Astrocyte (in vitro differentiated cells and primary cell): ENCODE measurements at places on chromosomes 7 and 10.
A peak's percentile ranks its signal among the peaks of the same experiment; 100 is the strongest.

GRCh38 chr10:63769367-63769766 lies 248.2 kb downstream of the REEP3 start:
- no peak for DNase-seq

DNA sequence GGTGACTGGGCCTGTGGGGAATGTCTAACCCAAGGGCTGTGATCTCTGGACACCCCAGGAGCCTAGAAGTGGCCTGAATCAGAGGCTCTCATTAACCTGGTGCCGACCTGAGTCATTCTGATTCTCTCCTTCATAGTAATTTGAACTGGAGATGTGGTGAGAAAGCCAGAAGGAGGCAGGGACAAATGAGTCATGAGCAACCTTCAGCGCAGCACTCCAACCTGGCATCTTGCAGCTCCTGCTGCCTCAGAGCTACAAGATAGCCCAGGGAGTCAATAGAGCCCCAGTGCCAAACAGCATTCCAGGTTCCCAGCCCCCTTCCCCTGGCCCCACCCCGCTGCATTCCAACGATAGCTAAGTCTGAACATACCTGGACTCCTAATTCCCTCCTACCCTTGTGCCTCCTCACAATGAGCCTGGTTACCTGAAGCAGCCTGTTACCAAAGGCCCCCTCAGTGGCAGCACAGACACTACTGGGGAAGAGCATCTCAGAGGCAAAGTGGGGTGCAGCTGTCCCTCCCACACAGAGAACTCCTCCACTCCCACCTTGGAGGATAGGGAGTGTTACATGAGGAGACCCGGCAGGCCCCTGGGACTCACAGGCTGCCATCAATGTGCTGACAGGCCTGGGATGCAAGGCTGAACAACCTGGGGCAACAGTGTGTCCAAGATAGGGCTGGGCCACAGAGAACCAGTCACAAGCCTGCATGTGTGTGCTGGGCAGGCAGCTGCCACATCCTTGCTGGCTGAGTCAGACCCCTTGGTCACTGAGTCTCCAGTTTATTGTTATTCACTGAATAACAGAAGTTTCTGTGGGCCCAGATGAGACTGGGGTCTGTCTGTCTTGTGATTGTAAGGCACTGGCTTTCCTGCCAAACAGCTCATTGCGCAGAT lies 76.8 kb upstream of the LEP start:
- peak; percentile 85 for DNase-seq

- DNase-seq = no peak
Observed at GRCh38 chr10:70714951-70715350, 42.6 kb downstream of the ADAMTS14 start.

DNA sequence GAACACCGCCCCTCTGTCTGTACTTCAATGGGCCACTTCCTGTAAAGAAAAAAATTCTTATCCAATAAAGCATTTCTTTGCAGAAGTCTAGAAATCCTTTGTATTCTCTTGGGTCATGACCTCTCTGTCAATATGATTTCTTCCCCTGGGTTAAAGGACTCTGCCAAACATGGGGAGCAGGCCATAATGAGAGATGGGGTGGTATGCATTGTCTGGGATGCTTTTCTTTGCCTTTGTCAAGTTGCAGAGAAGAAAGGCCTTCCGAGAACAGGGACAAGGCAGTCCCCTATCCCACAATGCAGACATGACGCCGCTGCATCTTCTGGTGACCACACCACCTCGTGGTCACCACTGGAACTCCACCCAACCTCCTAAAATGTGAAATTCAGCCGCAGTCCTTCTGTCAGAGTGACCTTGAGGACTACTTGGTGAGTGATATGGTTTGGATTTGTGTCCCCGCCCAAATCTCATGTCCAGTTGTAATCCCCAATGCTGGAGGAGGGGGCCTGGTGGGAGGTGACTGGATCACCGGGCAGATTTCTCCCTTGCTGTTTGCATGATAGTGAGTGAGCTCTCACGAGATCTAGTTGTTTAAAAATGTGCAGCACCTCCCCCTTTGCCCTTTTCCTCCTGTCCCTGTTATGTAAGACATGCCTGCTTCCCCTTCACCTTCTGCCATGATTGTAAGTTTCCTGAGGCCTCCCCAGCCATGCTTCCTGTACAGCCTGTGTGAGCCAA lies 15.2 kb upstream of the FRMPD2 start:
- no peak for DNase-seq

DNA sequence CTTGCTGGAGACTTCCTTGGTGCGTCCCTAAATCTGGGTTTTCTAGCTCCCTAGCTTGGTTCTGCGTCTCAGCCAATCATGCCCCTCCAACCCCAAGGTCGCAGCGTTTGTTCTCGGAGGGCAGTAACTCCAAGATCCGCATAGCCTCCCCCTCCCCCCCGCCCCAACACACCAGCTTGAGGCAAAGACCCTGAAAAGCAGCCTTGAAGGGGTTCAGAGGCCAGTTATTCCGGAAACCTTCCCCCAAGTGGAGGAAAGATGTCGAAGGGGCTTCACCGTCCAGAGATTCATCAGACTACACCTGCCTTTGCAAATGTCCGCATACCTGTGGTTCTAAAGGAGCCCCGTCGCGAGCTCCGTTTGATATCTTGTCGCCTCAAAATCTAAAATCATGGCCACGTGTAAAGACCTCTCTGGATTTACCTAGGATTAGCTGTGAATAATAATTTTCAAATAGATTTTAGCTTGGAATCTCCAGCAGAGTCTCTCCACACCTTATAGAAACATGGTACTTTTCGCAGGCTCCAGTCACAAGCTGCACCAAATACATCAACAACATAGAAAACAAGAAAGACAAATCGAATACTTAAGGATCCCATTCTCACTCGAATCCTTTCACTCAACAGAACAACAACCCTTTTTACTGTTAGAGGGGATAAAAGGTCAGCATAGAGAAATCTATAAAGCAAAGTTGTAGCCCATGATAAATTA lies 7.9 kb downstream of the DLX6 start:
- DNase-seq = no peak

DNA sequence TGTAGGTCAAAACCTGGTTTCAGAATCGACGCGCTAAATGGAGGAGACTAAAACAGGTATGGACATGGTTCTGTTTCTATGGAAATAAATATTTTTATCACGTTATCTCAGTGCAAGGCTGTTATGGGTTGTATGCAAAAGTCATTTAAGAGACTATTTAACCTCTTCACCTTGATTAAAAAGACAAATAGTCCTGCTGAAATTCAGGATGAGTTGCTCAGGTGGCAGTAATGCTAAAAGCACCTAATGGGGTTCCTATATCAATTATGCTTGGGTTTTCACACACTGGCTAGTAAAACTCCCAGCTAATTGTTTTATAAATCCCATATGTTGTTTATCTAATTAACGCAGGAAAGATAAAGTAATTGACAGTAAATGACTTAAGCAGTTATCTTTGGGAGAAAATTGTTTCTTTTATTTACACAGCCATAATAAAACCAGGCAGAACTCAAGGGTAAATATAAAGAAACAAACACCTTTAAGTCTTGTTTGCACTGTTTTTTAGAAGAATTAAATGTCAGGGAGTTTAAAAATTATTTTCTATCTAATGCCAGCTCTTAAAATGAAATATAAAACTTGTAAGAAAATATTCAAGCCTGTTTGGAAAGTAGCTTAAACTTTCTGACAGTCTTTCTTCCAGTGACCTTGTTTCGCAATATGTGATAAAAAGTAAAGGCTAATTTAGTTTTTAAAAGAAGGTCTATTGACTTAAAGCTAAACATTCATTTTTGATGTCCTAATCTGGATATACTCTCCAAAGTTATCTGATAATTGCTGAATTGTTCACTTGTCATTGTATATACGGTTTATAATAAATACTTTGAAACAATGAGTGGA lies 3.2 kb downstream of the HHEX start:
- DNase-seq = no peak

DNA sequence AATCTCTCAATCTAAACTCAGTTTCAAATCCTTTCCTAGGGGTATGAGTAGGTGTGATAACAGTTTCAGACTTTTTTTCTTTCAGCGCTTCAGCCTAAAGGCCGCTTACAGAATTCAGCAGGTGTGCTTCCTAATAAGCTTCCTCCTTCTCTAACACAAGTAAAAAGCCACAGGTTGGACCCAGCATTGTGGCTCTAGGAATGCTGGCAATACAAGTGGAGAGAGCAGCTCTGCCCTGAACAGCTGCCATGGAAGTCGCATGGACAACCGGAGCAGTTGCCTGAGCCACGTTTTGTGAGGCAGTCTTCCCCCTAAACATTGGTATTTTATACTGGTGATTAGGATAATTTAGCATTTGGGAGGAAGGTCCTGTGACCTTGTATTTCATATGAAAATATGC lies 83.5 kb downstream of the ST7 start:
- no peak for DNase-seq

- DNase-seq = peak; percentile 58
Observed at GRCh38 chr10:78640796-78641636, 427.8 kb upstream of the ZMIZ1 start.

- DNase-seq = no peak
Observed at GRCh38 chr7:83394776-83395175, 232.1 kb upstream of the PCLO start.

DNA sequence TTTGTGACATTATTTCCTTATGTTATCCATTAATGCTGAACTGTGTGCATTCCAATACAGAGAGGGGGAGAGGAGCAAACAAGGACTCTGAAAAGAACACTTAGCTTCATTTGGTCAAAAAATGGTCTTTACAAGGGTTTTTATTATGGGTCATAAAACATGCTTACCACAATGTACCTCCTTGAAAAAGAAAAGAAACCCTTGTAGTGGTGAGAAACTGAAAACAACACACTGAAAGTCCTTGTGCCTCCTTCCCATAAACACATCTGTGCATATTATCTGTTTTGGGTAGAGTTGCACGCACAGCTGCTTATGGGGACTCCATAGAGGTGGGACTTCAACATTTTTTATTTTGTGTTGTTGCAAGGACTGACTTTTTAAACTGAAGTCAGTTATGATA lies 98.7 kb downstream of the CDK6 start:
- no peak for DNase-seq

DNA sequence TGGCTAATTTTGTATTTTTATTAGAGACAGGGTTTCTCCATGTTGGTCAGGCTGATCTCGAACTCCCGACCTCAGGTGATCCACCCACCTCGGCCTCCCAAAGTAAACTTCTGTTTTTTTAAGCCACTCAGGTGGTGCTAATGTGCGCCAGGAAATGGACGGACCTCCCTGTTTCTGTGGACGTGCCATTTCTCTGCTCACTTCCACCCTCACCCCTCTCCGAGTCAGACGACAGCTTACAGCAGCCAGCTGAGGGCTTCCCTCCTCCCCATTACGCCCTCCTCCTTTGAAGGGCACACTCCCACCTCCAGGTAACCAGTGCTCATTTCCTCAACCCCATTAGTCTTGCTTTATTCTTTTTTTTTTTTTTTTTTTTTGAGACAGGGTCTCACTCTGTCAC lies 41.7 kb upstream of the EZH2 start:
- no peak for DNase-seq

GRCh38 chr7:28811701-28812430 lies 146.3 kb downstream of the TRIL start:
- DNase-seq = no peak

DNA sequence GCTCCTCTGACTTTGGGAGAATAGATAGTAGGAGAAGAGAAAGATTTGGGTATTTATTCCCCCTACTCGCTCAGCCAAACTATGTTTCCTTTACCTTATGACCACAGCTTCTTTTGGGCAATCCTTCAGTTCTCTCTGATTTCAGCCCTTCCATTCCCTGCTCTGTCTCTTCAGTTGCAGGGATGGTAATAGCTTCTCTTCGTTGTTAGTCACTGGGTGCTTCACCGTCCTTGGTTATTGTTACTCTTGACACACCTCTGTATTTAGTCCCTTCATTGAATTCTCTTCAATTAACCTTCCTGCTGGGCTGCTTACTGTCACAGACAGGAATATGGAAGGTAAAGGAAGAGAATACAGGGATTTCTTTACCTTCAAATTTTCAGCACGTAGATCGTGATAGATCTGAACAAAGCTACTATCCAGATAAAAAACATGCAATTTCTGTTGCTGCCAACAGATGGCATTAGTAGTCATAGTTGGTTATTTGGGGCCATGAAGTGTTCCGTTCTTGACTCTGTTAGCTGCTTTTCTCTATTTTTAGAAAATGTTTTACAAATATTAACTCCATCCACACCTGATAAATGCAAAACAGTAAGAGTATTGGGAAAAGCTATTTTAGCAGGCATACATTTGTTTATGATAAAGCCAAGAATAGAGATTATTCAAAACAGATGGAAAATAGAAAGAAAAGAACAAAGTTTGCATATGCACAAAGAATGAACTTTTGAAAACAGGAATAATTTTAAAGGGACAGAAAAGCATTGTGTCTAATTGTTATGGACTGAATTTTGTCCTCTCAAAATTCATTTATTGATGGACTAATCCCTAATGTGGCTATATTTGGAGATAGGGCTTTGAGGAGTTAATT lies 14.0 kb upstream of the PTTG1IP2 start:
- DNase-seq = peak; percentile 41

DNA sequence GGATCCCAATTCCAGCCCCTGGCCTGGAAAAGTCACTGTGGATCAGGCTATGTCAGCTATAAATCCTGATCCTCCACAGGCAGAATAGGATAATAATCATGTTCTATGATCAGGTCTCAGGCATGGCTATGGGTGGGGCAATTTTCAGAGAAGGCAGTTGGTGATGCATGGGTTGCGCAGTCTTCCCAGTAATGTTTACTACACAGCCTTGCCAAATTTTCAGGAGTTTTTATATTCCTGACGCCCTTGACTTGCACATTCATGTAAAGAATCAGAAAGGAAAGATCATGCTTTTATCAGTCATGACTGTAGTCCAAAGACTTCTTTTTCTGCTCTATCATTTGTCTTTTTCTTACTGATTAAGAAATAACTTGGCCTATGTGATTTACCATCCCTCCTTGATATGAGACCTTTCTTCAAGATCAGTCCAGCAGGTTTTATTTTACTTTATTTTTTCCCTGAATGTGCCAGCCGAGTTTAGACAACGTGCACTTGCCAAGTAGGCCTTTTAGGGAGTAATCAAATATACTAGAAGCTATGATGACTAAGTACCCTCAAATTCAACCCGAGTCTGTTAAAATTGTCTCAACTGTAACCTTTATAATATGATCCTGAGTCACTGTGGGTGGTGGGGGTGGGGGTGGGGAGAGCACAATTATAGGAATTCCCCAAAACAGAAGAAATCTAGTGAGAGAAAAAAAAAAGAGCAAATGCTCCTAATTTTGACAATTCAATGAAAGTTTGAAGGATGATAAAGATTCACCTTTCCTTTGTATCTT lies 31.9 kb downstream of the ARL4A start:
- peak; percentile 83 for DNase-seq

DNA sequence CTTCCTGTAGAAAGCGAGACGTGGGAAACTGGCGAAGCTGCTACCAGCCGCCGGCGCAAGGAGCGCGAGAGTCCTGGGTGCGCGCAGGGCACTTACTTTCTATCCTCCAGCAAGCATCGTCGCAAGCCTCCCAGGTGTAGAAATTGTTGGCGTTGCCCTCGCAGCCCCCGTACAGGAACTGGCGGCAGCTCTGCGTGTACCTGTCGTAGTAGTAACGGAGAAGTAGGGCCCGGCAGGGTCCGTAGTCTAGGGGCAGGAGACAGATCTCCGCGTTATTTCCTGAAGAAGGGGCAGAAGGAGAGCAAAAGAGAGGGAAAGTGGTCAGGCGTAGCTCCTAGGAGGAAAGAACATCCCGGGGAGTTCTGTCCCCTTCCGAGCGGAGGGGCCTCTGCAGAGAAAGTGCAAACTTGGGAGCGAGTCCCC lies 501 bp downstream of the TFPI2 start:
- DNase-seq = peak; percentile 62

- DNase-seq = peak; percentile 60
Observed at GRCh38 chr10:110498982-110499795, 1.5 kb downstream of the DUSP5 start.
